ENCODE measurements at places on chromosomes 6 and 20.
A peak's percentile ranks its signal among the peaks of the same experiment; 100 is the strongest.

DNA sequence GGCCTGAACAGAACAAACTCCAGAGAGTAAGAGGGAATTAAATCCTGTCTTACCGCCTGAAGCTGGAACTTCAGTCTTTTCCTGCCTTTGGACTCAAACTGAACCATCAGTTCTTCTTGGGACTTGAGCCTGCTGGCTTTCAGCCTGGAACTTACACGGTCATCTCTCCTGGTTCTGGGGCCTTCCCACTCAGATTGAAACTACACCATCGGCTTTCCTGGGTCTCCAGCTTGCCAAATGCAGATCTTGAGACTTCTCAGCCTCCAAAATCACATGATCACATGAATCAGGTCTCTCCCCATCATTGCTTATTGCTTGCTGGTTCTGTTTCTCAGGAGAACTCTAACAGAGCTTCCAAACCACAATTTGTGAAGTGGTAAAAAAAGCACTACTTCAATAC is 276.3 kb downstream of the KIF16B start:
- no peak for DNase-seq

DNA sequence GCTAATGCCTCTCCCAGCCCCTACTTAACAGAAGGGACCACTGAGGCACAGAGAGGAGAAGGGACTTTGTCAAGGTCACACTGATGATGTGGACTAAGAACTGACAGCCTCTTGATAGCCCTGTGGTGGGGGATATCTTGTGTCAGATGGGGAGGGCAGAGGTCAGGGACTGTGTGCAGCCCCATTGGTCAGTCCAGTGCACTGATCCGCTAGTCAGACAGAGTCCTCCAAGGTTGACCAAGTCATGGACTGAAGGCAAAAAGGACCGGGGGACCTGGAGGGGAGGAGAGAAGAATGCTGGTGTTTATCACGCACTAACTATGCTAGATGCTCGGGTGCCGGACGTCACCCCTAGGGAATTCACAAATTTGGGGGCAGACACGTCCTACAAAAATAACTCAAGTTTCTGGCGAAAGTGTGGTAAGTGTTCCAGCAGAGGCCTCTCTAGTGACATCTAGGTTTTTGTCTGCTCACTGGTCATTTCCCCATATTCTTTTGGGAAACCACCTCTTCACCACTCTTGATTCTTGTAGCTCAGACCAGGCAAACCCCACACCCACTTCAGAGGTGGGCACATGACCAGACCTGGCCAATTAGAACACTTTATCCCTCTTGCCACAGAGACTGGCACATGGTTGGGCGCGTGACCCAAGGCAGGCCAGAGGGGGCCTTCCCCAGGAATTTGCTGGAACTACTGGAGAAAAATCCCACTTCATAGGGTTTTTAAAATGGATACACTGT is 21.0 kb downstream of the TCF15 start:
- DNase-seq: no peak

- no peak for DNase-seq
Observed at GRCh38 chr6:6788394-6789032, 200.0 kb downstream of the LY86 start.

GRCh38 chr6:54291738-54292137 is 16.5 kb upstream of the TINAG start:
- DNase-seq: no peak

GRCh38 chr20:37986044-37986858 is 47.0 kb downstream of the TTI1 start:
- DNase-seq: no peak

GRCh38 chr6:137878486-137879285 is 11.6 kb downstream of the TNFAIP3 start:
- DNase-seq: no peak

DNA sequence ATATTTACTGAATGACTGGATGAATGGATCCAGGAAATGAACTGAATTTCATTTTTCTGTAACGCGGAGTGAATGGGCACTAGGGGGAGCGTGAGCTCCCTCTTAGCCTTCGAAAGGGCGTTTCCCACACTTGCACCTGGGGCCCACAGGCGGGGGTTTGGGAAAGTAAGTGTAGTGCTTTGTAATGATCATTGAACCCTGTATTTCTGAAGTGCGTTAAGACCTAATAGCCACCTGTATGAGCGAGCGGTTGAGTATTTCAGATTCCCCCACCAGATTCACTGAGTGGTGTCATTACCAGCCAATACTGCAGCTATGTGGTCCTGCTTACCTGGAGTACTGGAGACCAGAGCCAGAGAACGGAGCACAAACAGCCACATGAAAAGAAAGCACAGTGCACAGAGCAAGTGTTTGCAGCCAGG is 10.5 kb downstream of the SYTL3 start:
- no peak for DNase-seq

GRCh38 chr6:112899541-112899940 is 552.4 kb downstream of the RFPL4B start:
- DNase-seq: no peak

GRCh38 chr6:139608466-139609261 is 234.2 kb upstream of the CITED2 start:
- no peak for DNase-seq

DNA sequence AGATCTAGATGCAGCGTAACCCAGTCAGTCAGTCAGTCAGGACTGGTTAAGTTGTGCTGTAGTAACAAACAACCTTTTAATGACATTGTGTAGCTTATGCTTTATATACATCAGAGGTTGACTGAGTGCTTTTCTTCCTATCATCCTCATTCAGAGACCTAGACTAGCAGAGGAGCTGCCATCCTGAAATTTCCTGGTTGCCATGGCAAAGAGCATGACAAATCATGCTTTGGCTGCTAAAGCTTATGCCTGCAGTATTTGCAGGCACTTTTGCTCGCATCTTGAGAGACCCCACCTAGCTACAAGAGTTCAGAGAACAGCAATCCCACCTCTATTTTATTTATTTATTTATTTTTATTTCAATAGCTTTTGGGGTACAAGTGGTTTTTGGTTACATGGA is 244.0 kb downstream of the BTBD3 start:
- no peak for DNase-seq

DNA sequence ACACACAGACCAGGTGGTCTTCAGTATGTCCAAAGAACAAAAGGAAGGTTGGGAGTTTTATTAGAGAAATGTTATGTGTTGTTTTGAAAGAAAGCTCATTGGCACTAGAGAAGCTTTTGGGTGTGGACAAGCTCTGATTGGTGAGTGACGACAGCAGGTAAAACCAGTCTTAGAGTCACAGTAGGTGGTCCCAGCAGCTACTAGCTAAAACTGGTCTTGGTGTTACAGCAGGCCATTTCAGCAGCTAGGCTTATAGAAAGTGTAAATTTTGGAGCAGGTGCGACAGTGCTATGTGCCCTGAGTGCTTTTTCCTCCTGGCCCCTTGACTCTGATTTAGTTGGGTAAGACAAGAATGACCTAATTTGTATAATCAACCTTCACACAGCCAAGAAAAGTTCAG is 3.6 kb downstream of the CLDN20 start:
- DNase-seq: no peak

- DNase-seq: no peak
Observed at GRCh38 chr20:33441142-33441955, 2.2 kb downstream of the SNTA1 start.

DNA sequence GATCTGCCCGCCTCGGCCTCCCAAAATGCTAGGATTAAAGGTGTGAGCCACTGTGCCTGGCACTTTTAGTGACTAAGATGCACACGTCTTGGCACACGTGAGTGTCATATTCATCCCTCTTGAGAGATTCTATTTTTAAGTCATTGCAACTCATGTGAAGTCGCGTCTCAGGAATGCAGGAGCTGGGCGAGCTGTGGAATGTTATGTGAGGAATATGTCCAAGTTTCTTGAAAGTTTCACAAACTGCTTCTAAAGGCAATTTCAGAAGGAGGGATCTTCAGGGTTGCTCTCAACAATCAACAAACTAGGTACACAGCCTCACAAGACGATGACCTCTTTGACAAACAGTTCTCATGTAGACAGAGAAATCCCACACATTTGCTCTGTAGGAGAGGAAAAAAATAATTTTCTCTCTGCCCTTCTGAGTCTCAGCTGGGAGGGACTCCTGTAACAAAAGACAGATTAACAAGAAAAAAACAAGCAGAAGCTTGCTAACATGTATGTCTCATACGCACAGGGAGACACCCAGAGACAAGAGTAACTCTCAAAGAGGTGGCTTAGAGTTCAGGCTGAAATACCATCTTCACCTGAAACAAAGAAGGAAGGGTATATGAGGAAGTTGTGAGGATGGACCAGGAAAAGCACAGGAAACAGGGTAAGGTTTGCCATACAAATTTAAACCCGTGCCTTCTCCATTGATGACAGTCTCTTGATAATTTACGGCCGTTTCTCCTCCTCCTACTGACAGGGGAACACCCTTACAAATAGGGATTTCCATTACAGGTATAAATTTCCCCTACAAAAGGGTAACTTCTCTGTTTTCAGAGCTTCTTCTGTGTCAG is 45.3 kb upstream of the FAM50B start:
- DNase-seq: peak; percentile 77

DNA sequence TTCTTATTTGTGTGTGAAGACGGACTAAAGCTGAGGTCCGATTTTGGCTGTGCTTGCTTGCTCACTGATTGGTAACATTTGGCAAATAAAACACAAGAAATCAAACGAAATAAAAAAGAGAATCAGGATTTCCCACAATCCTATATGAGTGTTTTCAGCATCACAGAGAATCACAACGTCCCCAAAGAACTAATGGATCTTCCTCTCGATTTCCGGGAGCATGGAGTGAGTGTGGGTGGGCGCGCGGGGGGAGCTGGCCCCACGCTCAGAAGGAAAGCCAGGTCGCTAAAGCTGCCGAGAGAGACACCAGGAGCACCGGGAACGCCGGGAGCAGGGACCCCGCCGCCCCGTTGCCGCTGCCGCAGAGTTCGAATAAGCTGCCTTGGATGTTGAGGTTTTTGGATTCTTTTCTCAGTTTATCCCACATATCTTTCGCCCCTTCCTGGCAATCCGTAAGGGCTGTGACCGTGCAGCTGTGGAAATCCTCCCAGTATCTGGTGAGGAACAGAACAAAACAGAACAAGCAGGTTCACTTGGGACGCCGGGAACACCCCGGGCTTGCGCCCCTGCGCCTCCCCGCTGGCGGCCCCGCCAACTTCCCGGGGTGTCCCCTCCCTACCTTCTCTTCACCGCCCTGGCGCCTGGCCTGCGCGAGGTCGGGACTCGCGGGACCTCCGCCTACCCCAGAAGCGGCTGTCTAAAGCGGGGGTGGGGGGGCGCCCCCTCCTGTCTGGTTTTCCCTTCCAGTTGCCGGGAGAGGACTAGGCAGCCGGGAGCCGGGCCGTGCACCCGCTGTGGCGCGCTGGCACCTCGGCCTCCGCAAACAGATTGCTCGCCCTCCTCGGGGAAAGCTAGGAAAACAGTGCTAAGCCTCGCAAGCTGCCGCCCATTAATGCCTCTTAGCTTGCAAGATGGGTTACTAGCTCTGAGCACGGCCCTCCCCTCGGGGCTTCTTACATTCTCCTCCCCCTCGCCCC is 7.7 kb downstream of the NRN1 start:
- DNase-seq: no peak

DNA sequence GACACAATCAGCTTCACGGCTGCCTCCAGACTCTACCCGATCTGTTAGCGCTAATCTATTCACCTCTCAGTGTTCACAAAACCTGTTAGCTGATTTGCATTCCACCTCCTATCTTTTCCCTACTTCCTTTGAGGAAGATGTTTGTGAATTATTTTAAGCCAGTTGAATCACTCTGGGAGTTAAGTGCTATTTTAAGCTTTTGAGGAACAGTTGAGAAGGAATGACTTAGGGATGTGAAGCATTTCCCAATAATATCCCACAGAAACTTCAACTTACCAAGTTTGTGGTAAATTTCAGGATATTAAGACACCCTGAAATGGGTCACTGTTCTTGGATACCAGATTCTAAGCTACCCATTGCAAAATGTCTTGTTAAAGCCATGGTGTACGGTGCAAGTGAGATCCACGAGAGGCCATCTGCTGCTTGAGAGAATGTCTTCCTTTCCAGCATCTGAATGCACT is 145.2 kb upstream of the CITED2 start:
- DNase-seq: no peak

DNA sequence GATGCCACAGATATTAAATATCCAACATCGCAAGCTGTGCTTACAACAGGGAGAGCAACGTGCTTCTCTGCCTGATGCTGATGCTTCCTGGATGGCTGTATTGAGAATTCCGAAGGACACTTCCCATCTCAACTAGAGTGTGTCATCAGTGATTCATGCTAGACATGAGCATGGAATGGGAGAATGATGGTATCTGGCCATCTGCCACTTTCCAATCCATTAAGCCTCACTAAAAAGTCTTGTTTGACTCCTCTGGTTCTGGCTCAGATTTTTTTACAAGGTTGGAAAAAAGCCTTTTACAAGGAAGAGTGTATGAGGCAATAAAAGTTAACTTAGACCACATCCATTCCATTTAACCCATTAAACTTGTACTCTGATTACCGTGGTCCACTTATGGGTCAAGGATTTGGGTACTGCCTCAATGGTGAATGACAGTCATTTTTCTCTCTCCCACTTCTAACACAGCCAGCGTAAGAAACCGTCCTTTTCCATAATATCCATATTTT is 265.3 kb downstream of the UST start:
- peak; percentile 99 for DNase-seq

- DNase-seq: no peak
Observed at GRCh38 chr20:32158943-32159660, 48.4 kb downstream of the PLAGL2 start.

GRCh38 chr20:1854246-1854645 is 41.0 kb upstream of the SIRPA start:
- DNase-seq: no peak

GRCh38 chr6:130222775-130223174 is at the start of gene SAMD3:
Gene SAMD3 (minus strand): TSS chr6:130222951. CDS start chr6:130215273, 7,678 bp downstream.
- no peak for DNase-seq

DNA sequence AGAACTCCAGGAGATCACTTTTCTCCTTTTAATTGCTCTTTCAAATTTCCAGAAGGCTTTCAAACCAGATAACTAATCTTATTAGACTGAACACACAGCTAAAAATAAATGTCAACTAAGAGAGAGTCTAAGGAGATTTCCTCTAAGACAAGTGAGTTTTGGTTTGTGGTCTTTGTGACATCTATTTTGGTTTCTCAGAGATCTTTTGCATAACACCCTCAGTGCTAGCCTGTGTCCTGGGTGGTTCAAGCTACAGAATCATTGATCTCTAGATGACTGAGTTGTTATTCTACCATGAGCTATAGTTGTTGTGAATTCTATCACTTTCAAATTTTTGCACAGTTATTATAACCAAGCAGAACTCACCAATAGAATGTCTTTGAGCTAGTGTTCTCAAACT is 49.1 kb upstream of the PLCB4 start:
- no peak for DNase-seq

DNA sequence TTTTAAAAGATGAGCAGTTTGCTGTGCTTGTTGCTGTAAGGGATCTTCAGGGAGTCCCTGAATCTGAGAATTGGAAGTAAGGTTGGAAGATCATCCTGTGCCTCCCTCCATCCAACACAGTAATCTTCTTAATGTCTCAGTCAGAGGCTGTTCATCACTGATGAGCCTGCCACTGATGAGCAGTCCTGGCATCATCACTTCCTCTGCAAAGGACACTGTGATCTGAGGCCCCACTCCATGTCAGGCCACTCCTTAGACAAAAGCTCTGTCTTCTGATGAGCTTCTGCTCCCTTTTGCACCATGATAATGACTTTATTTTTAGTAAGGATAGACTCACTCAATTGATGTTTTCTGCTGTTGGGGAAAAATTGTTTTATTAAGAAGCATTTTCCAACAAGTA is 121.0 kb downstream of the UST start:
- DNase-seq: no peak

GRCh38 chr6:118309337-118310093 is 238.6 kb upstream of the PLN start:
- no peak for DNase-seq
